ENCODE measurements at places on chromosomes 1 and 21.

GRCh38 chr1:185408700-185409270 lies 91.7 kb upstream of the IVNS1ABP start:
- peaks cover 4% of the 10 kb centered on the region for H3K4me1 ChIP-seq
- no peaks in the 10 kb centered on the region for H3K27me3 ChIP-seq
- DNase-seq = no peak
- H3K27ac ChIP-seq = no peak overlapping the region
- H3K36me3 ChIP-seq = peaks cover 8% of the 10 kb centered on the region

DNA sequence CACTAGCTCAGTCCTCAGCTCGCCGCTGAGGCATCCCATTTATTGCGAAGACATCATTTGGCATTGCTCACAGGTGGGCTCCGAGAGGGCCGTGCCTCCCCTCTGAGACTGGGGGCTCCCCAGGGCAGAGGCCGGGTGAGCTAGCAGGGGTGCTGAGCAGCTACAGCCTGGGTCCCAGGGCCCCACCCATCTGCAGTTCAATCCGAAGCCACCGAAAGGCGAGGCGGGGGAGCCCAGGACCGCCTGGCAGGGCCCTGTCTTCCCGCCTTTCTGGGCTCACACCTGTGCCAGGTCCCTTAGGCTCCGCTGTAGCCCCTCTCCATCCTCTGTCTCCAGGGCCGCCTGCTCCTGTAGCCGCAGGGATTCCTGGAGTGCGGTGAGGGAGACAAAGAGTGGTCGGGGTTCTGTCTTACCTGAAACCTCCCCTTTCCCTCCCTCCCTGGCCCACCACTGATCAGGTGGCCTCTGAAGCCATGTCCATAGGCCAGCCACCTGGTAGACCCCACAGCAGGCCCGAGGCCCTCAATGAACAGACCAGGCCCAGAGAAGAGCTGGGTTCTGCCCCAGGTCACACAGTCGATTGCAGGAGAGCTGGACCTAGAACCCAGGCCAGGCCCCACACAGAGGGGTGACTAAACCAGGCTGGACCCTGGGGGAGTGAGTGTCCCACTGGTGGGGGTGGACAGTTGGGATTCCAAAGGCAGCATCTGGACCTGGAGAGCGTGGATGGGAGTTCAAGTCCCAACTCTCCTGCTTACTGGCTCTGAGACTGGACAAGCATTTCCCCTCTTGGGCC lies 18.1 kb upstream of the NBPF1 start:
- no peak for DNase-seq
- no peaks in the 10 kb centered on the region for H3K27me3 ChIP-seq
- peaks cover 25% of the 10 kb centered on the region for H3K36me3 ChIP-seq
- H3K4me1 ChIP-seq = no peaks in the 10 kb centered on the region
- H3K4me3 ChIP-seq = no peak overlapping the region
- H3K27ac ChIP-seq = no peak overlapping the region

DNA sequence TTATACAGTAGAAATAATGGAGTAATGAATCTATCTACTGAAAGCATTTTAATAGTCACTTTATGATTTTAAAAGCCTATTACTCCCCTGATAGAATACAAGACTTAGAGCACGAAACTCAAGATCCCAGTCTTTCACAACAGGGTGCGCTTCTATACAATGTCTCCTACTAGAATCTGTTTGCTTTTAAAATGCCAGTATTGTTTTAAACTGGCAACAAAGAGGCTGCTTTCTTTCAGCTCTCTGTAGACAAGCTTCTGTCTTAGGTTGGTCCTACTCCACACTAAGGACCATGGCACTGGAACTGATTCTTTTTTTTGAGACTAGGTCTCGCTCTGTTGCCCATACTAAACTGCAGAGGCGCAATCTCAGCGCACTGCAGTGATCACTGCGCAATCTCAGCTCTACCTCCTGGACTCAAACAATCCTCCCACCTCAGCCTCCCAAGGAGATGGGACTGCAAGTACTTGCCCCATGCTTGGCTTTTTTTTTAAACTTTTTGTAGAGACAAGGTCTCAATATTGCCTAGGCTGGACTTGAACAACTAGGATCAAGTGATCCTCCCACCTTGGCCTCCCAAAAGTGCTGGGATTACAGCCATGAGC lies 4.8 kb downstream of the DCAF8 start:
- peaks cover 44% of the 10 kb centered on the region for H3K4me1 ChIP-seq
- DNase-seq = no peak
- H3K4me3 ChIP-seq = peak overlapping the region; percentile 35
- H3K27me3 ChIP-seq = no peaks in the 10 kb centered on the region

DNA sequence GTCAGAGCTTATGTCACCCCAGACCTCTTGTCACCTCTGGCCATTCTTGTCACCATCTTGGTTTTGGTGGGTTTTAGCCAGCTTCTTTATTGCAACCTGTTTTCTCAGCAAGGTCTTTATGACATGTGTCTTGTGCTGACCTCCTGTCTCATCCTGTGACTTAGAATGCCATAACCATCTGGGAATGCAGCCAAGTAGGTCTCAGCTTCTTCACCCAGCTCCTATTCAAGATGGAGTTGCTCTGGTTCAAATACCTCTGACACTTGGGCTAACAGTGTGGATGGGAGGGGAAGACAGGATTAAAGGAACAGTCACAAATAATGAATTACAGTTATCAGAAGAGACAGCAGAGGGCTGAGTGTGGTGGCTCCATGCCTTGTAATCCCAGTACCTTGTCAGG lies 30.5 kb upstream of the PIK3CD start:
- H3K4me3 ChIP-seq = no peak overlapping the region
- DNase-seq = no peak
- peaks cover 14% of the 10 kb centered on the region for H3K27me3 ChIP-seq
- no peaks in the 10 kb centered on the region for H3K36me3 ChIP-seq

GRCh38 chr1:212021563-212021962 lies 13.8 kb downstream of the INTS7 start:
- H3K27ac ChIP-seq = no peak overlapping the region
- H3K4me1 ChIP-seq = peaks cover 9% of the 10 kb centered on the region
- H3K36me3 ChIP-seq = peaks cover 28% of the 10 kb centered on the region
- H3K27me3 ChIP-seq = no peaks in the 10 kb centered on the region
- no peak for DNase-seq
- no peak overlapping the region for H3K4me3 ChIP-seq

GRCh38 chr1:12778061-12778460 lies 4.5 kb downstream of the PRAMEF12 start:
- peaks cover 18% of the 10 kb centered on the region for H3K27me3 ChIP-seq
- H3K36me3 ChIP-seq = no peaks in the 10 kb centered on the region
- H3K4me3 ChIP-seq = no peak overlapping the region
- H3K27ac ChIP-seq = no peak overlapping the region
- no peaks in the 10 kb centered on the region for H3K4me1 ChIP-seq

GRCh38 chr1:242002510-242002909 lies 3.6 kb upstream of the MAP1LC3C start:
- peaks cover 6% of the 10 kb centered on the region for H3K27me3 ChIP-seq
- DNase-seq = no peak
- peaks cover 5% of the 10 kb centered on the region for H3K4me1 ChIP-seq
- no peak overlapping the region for H3K4me3 ChIP-seq

DNA sequence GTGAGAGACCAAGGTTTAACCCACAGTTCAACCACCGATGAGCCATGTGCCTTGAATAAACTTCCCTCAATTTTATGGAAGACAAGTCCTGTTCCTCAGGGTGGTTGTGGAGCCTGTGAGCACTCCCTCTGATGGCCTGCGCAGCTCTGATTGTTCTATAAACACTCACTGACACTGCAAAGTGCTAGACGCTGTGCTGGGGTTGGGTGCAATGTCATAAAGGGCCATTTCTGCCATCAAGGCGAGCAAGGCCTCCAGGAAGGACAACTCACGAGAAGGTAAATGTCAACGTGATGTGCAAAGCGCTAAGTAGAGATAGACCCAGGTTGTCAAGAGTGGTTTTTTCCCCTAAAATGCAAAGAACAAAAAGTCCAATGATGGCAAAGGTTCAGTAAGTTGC lies 75.7 kb upstream of the SYT6 start:
- H3K36me3 ChIP-seq = no peaks in the 10 kb centered on the region
- H3K27ac ChIP-seq = no peak overlapping the region
- H3K4me3 ChIP-seq = no peak overlapping the region

GRCh38 chr1:242800521-242800920 lies 276.0 kb upstream of the PLD5 start:
- peaks cover 4% of the 10 kb centered on the region for H3K27me3 ChIP-seq
- no peak overlapping the region for H3K27ac ChIP-seq
- no peaks in the 10 kb centered on the region for H3K36me3 ChIP-seq
- H3K4me1 ChIP-seq = no peaks in the 10 kb centered on the region

DNA sequence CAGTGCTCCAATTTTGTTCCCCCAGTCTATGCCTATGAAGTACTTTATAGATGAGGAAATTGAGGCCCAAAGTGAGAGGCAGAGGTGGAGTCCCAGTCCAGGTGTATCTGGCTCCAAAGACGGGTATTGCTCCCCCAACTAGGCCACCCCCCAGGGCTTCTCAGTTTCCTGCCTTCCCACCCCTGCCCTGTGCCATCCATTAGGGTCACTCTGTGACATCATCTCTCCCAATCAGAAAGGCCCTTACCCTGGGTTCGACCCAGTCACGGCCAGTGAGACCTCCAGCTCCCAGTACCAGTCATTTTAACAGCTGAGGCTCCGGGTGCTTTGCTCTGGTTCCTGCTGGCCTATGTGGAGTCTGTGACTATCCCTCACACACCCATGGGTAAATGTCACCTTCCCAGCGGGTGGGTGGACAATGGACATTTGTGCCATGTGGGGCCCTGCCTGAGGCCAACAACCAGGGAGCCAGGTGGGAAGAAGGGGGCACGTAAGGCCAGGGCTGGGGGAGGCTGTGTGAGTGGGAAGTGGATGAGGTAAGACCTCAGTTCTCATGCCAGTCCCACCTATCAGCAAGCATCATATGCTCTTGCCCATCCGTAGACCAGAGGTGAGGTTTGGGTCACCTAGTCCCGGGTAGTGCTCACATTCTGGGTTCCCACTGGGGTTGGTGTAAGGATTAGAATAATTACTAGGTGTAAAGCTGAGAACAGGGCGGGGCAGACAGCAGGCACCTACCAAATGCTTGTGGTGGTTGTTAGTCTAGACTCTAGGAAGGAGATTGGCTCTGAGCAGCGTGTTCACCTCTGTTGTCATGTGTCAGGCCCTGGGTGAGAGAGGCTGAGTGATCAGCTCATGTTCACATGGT lies 685.9 kb downstream of the MATN1 start:
- H3K27me3 ChIP-seq = no peaks in the 10 kb centered on the region
- H3K4me1 ChIP-seq = no peaks in the 10 kb centered on the region
- no peak overlapping the region for H3K4me3 ChIP-seq
- DNase-seq = no peak
- H3K36me3 ChIP-seq = no peaks in the 10 kb centered on the region

GRCh38 chr1:87147851-87148250 lies 180.8 kb upstream of the LMO4 start:
- H3K4me1 ChIP-seq = peaks cover 17% of the 10 kb centered on the region
- DNase-seq = no peak
- H3K4me3 ChIP-seq = no peak overlapping the region
- no peaks in the 10 kb centered on the region for H3K36me3 ChIP-seq

DNA sequence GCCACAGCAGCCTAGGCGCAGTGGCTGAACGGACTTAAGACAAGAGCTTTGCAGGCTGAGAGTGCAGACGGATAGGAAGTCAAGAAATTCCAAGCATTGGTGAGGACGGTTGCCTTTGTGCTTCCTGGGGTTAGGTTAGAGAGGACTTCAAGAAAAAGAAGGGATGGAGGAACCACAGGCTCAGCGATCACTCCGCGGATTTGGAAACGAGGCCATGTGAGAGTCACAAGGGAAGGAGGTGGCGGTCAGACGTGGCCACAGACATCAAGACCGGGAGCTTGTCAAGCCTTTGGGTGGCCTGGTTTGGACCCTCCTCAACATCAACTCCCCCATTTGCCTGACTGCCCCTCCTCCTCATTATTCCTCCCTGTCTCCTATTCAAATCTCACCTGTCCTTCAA lies 62.3 kb downstream of the NID1 start:
- H3K27ac ChIP-seq = no peak overlapping the region
- DNase-seq = no peak
- H3K4me1 ChIP-seq = peaks cover 37% of the 10 kb centered on the region

DNA sequence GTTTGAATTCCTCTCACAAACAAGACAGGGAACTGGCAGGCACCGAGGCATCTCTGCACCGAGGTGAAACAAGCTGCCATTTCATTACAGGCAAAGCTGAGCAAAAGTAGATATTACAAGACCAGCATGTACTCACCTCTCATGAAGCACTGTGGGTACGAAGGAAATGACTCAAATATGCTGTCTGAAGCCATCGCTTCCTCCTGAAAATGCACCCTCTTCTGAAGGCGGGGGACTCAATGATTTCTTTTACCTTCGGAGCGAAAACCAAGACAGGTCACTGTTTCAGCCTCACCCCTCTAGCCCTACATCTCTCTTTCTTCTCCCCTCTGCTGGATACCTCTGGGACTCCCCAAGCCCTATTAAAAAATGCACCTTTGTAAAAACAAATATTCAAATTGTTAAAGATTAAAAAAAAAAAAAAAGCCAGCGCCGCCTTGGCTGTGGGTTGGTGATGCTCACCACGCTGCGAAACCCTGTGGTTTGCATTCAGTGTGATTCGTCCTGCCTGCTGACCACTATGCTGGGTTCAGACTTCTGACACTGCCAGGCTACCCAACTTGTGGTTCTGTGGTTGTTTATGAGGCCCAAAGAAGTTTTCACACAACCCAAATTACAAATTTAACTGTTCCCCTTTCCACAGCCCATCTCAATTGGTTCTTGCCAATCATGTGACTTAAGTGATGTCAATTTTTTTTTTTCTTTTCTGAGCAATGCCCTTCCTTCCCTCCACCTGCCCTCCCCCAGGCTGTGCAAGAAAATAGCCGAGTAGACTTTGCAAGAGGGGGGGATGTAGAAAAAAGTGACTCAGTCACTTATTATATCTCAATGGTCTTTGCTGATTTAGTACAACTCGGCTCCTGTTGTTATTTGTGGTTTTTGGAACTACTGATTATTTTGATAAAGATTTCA lies at the start of gene RUNX1:
Gene RUNX1 (minus strand): TSS at position 597 of the 912 bp plus-strand sequence.
- H3K27ac ChIP-seq = peak within 1 kb of the TSS; percentile 91
- H3K4me3 ChIP-seq = peak within 1 kb of the TSS; percentile 92
- H3K36me3 ChIP-seq = peaks cover 7% of the 10 kb centered on the region
- DNase-seq = peak; percentile 82
- peaks cover 5% of the 10 kb centered on the region for H3K27me3 ChIP-seq

GRCh38 chr1:78184460-78185072 lies 138.8 kb downstream of the GIPC2 start:
- H3K27ac ChIP-seq = no peak overlapping the region
- H3K4me1 ChIP-seq = no peaks in the 10 kb centered on the region
- peaks cover 3% of the 10 kb centered on the region for H3K27me3 ChIP-seq
- no peak overlapping the region for H3K4me3 ChIP-seq
- no peak for DNase-seq

DNA sequence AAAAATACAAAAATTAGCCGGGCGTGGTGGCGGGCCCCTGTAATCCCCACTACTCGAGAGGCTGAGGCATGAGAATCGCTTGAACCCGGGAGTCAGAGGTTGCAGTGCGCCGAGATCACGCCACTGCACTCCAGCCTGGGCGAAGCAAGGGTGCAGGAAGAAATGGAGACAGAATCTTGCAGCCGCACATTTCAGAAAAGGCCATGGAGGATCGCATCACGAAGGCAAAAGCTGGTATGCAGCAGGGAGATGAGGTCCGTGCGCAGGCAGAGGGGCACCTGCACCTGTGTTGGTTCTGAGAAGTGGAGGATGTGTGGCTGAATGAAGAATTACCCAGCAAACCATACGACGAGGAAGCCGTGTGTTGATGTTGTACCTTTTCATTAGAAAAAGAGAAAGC lies 53.0 kb upstream of the ABCG1 start:
- no peak for DNase-seq
- H3K27me3 ChIP-seq = no peaks in the 10 kb centered on the region
- peaks cover 11% of the 10 kb centered on the region for H3K4me1 ChIP-seq
- no peak overlapping the region for H3K4me3 ChIP-seq
- no peaks in the 10 kb centered on the region for H3K36me3 ChIP-seq
